ENCODE measurements at places on chromosomes 7 and 10.

DNA sequence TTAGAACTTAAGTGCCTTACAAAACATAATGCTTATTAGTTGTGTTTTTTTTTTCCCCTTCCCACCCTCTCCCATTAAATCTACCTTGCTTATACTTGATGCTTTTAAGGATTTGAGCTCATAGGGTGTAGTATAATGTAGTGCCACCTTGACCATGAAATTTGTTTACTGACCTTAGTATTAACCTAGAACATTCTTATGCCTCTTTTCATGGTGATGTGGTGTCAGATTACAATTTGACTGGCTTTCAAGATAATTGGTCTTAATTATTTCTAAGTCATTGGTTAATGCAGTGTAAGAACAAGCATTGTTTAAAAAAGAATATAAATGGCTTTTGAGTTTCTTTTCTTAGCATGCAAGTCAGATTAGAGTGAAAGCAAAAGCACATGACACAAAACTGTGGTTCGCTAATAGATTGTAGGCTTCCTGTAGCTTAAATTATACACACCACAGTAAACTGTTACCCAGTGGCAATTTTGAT, 61.8 kb downstream of the ADD3 start:
- DNase-seq, result no peak

DNA sequence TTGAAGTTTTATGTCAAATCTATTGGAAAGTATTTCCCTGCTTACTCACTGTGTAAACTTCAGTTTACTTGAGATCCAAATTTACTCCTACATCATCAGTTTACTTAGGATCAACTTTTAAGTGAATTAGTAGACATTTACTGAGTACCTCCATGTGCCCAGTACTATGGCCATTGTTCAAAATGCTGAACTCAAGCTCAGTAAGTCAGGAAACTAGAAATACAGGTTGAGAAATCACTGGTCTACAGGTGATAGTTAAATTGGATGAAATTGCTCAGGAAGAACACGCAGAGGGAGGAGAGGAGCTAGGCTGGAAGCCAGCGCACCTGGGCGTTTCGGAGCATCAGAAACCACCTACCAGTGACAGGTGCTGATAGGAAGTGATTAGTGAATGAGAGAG, 25.5 kb upstream of the EBLN1 start:
- no peak for DNase-seq

DNA sequence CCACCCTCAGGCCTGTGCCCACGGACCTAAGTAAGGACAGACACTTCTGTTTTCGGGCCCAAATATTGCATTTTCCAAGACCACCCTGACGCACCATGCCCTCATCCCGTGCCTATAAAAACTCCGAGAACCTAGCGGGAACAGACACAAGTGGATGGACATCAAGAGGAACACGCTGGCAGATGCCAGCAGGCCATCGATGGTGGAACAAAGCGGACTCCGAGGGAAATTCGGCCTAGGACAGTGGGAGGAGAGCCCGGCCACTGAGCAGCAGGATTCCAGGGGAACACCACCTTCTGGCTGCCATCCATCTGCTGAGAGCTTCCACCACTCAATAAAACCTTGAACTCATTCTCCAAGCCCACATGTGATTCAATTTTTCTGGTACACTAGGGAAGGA, 243.6 kb upstream of the ZWINT start:
- no peak for DNase-seq

- DNase-seq, result no peak
Measured at GRCh38 chr10:120451968-120452367, 5.1 kb upstream of the PLPP4 start.

DNA sequence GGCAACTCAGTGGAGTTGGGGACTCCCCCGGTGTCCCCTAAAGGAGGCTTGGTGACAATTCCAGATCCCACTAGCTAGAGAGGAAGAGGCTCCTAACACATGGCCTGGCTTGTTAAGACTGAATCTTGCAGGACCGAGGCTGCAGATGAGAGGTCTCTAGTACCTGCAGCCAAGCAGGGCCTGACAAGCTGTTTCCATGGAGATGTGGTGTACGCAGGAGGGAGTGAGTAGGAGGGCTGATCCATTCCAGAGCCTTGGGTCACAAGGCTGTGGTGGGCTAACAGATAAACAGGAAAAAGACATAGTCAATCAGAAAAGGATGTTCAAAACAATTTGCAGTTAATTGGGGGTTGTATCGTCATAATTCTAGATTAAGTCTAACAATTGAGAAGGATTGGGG, 77.3 kb upstream of the MKLN1 start:
- no peak for DNase-seq

DNA sequence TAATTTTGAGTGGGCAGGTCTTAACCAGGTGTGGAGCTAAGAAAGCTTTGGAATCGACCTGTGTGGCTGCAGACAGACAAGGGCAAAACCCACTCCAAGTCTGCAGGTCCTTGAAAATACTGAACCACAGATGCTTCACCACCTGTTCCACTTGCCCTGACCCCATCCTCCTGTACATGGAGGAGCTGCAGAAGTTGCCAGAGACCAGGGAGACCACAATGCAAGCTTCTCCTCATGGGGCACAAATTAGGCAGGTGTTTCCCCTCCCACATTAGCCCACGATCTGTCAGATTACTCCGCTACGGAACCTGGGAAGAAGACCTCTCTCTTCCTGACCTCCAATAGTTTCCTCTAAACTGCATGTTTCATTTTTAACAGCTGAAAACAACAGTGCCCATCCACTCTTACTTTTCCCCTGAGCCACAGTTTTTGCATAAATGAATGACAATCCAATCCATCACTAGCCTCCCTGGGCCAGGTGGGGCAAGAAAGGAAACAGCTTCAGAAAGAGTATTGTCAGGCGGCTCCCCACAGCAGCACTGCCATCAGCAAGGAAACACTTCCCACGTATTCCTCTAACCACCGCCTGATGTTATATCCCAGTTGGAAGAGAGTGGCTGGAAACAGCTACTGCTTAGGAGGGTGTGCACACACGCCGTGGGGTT, 141.6 kb downstream of the PRKAG2 start:
- DNase-seq, result no peak
